ENCODE measurements at places on chromosomes 4 and X.

GRCh38 chrX:39451046-39451445, 646.7 kb downstream of the BCOR start:
- no peak for DNase-seq

GRCh38 chrX:29992083-29992482, 223.3 kb upstream of the MAGEB2 start:
- no peak for DNase-seq

DNA sequence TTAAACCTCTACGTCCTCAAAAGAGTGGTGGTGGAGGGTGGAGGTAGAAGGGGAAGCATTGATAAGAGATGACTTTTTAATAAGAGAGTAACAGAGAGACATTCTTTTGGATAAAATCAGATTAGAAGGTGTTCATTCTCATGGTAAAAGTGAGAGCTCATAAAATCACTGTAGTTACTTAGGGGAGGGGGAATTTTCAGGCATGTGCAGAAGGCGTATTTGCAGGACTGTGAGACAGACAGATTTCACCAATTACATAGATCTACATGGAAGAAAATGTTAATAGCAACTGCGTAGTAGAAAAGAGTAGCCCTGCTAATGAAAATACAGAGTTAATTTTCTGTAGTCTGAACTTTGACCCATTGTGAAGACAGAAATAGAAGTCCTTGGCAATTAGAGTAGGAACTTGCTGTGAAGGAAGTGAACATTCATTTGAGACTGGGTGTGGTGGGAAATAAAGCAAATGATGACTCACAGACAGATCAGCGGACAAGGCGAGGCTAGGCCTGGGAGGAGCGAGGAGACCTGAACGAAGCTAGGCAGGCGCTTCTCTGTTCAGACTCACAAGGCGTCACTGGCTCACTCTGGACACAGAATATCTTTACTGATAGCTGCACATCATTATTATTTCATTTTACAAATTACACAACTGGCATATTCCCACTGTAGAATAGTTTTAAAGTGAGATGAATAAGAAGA, 57.2 kb upstream of the FAM9C start:
- DNase-seq, result no peak

- no peak for DNase-seq
Measured at GRCh38 chr4:37627263-37627662, 58.9 kb downstream of the RELL1 start.

GRCh38 chrX:53442322-53442631, 8.1 kb upstream of the HSD17B10 start:
- DNase-seq, result no peak

DNA sequence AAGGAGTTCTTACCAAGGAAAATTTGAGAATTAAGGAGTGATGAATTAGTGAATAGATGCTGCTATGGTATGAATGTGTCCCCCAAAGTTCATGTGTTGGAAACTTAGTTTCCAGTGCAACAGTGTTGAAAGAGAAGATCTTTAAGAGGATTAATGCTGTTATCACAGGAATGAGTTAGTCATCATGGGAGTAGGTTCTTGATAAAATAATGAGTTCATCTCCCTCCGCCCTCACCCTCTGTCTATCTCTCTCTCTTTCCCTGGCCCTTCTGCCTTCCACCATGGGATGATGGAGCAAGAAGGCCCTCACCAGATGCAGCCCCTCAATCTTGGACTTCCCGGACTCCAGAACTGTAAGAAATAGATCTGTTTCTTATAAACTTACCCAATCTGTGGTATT, 38.3 kb upstream of the KLHL8 start:
- DNase-seq, result no peak

DNA sequence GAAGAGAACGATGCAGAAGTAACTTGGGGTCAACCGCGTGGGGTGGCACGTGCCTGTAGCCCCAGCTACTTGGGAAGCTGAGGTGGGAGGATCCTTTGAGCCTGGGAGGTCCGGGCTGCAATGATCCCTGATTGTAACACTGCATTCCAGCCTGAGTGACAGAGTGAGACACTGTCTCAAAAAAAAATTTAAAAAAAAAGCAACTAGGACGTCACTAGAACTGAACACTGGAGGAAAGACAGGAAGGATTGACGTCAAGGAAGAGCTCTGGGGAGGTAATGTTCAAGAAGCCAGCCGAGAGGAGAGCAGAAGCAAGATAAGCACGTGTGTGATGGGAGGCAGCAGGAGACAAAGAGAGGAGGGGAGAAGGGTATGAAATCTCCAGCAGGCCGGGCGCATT, 28.7 kb downstream of the S100G start:
- DNase-seq, result no peak

GRCh38 chr4:36325926-36326325, 44.5 kb downstream of the DTHD1 start:
- no peak for DNase-seq

- no peak for DNase-seq
Measured at GRCh38 chr4:172050911-172051310, 237.7 kb downstream of the GALNTL6 start.

- no peak for DNase-seq
Measured at GRCh38 chr4:82247171-82247570, 126.6 kb downstream of the HNRNPD start.

- DNase-seq, result no peak
Measured at GRCh38 chr4:2812612-2813354, 19.9 kb downstream of the SH3BP2 start.

DNA sequence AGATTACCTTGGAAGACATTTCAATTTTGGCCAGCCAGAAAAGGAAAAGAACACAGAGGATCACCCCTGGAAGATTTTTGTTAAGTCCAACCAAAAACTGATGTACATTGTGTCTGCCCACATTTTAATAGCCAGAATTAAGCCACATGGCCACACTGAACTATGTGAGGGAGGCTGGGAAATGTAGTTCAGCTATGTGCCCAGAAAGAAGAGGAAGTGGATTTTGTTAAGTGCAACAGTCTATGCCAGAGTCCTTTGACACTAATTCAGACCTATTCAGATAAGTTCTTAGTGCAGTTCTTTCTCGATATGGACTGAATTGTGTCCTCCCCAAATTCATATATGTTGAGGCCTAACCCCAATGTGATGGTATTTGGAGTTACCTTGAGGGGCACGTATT, 18.4 kb downstream of the PRPS1 start:
- DNase-seq, result no peak

DNA sequence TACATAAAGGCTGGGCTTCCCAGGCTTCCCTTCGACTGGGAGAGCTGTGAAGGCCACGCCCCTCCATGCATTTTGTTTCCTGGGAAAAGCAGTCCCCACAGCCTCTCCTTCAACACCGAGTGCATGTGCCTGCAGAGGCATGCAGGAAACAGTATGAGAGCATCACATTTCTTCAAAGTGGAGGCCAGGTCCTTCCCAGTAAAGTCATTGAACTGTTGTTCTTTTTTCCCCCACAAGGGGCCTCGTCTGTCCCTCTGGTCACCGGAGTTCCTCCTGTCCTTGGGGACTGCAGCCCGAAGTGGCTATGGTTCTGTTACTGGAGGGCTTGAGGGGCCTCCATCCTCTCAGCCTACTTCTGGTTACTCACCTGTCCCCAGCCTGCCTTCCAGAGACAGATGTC, 56.0 kb downstream of the RAI2 start:
- no peak for DNase-seq

- DNase-seq, result no peak
Measured at GRCh38 chrX:9196961-9197640, 163.2 kb upstream of the FAM9B start.

- no peak for DNase-seq
Measured at GRCh38 chr4:133584714-133585113, 435.6 kb downstream of the PCDH10 start.
